ENCODE measurements at places on chromosomes 7 and 10. TPM values are rescaled to one million over a fixed set of nuclear protein-coding genes. Genes with fewer than 3 reads are reported as not detected.
A peak's percentile ranks its signal among the peaks of the same experiment; 100 is the strongest.

- no peaks in the 10 kb centered on the region for H3K4me1 ChIP-seq
- DNase-seq, result no peak
- H3K36me3 ChIP-seq, result no peaks in the 10 kb centered on the region
- H3K4me3 ChIP-seq, result no peak overlapping the region
- no peaks in the 10 kb centered on the region for H3K27me3 ChIP-seq
- H3K27ac ChIP-seq, result no peak overlapping the region
Measured at GRCh38 chr10:63240807-63241206, 107.7 kb downstream of the NRBF2 start.

ZC3HAV1L gene
- polyA plus RNA-seq, result 10.4 TPM

SPDYE11 gene
- polyA plus RNA-seq, result 0.36 TPM

ANK3 gene
- 159 TPM for polyA plus RNA-seq

APBB1IP gene
- 20.4 TPM for polyA plus RNA-seq

CFAP43 gene
- 15.7 TPM for polyA plus RNA-seq

- H3K4me3 ChIP-seq, result no peak overlapping the region
- DNase-seq, result peak; percentile 74
- no peaks in the 10 kb centered on the region for H3K27me3 ChIP-seq
- H3K4me1 ChIP-seq, result no peaks in the 10 kb centered on the region
- H3K36me3 ChIP-seq, result no peaks in the 10 kb centered on the region
Measured at GRCh38 chr10:60224066-60224705, 165.5 kb downstream of the ANK3 start.

DNA sequence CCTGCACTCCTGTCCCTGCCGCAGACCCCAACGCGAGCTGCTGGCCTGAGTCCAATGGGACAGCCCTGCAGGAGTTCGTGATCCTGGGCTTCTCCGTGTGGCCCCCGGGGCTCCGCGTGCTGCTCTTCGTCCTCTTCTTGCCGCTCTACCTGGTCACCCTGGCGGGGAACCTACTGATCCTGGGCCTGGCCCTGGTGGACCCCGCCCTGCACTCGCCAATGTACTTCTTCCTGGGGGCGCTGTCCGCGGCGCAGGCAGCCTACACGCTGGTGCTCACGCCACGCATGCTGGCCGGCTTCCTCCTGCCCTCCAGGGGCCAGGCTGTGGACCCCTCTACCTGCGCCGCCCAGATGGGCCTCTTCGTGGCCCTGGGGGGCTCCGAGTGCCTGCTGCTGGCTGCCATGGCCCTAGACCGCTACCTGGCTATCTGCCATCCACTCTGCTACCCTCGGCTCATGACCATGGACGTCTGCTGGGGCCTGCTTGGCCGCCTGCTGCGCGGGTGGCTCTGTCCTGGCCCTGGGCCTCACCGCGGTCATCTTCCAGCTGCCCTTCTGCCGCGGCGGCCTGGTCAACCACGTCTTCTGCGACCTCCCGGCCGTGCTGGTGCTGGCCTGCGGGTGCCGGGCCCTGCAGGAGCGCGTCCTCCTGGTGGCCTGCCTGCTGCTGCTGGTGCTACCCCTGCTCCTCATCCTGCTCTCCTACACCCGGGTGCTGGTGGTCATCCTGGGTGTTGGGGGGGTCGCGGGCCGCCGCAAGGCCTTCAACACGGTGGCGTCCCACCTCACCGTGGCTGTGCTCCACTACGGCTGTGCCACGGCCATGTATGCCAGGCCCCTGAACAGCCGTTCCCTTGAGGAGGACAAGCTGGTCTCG is 71.7 kb downstream of the RBAK start:
- no peaks in the 10 kb centered on the region for H3K4me1 ChIP-seq
- no peak for DNase-seq
- no peaks in the 10 kb centered on the region for H3K36me3 ChIP-seq
- H3K27me3 ChIP-seq, result no peaks in the 10 kb centered on the region
- H3K27ac ChIP-seq, result no peak overlapping the region
- no peak overlapping the region for H3K4me3 ChIP-seq

DNA sequence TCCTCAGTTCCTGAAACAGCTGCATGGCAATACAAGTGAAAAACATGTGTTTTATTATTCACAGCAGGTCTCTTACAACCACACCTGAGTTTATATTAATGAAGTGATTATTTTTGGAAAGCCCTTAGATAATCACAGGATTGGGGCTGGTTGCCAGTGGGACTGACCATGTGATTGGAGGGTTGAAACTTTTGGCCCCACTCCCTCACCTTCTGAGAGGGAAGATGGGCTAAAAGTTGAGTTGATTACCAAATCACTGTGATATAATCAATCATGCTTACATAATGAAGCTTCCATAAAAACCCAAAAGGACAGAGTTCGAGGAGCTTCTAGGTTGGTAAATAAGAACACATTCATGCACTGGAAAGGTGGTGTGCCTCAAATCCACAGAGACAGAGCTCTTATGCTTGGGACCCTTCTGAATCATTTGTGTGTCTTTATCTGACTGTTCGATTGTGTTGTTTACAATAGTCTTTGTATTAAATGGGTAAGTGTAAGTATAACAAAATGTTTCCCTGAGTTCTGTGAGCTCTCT is 393.9 kb downstream of the RPS24 start:
- no peak overlapping the region for H3K27ac ChIP-seq
- H3K27me3 ChIP-seq, result no peaks in the 10 kb centered on the region
- no peaks in the 10 kb centered on the region for H3K36me3 ChIP-seq
- no peak overlapping the region for H3K4me3 ChIP-seq
- peaks cover under 1% of the 10 kb centered on the region for H3K4me1 ChIP-seq

DNA sequence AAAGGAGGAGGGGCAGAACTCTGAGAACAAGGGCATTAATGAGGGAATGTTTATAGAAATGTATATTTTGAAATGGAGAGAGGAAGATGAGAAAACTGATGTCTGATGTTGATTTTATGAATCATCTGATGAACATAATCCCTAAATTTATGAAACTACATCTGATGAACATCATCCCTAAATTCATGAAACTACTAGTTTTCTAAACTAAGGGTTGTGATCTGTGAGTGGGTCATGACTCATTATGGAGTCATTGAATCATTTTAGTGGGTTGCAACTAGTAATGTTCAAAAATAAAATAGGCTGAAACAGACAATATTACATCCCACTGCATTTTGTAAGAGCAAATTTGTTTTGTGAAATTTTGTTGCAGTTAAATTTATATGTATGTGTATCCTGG is 442.6 kb upstream of the TEX47 start:
- DNase-seq, result no peak
- no peaks in the 10 kb centered on the region for H3K4me1 ChIP-seq
- H3K4me3 ChIP-seq, result no peak overlapping the region
- H3K27ac ChIP-seq, result no peak overlapping the region
- H3K36me3 ChIP-seq, result no peaks in the 10 kb centered on the region

WEE2 gene
- polyA plus RNA-seq, result 0.53 TPM

- no peaks in the 10 kb centered on the region for H3K27me3 ChIP-seq
- no peaks in the 10 kb centered on the region for H3K4me1 ChIP-seq
- no peak for DNase-seq
- no peaks in the 10 kb centered on the region for H3K36me3 ChIP-seq
- no peak overlapping the region for H3K27ac ChIP-seq
Measured at GRCh38 chr10:69994262-69994661, 58.4 kb upstream of the MACROH2A2 start.

- H3K27me3 ChIP-seq, result no peaks in the 10 kb centered on the region
- H3K4me3 ChIP-seq, result no peak overlapping the region
- peaks cover 50% of the 10 kb centered on the region for H3K36me3 ChIP-seq
- no peak for DNase-seq
- no peak overlapping the region for H3K27ac ChIP-seq
Measured at GRCh38 chr10:132659206-132660091, 121.9 kb downstream of the INPP5A start.

DNA sequence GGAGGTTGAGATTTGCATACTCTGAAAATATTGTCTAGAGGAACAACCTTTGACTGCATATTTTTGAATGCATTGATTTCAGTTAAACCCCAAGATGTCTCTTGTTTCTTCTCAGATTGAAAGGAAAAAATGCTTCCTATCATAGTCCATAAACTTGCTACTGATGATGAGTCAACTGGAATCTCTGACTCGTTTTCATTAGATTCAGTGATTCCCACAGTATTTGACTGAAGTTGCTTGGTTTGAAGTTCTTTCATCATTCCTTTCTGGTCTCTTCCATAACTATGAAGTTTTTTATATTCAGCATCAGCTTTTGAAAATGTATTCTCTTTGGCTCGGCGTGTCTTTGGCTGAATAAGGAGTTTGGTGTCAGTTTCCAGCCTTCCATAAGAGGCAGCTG is 10.7 kb downstream of the PEX1 start:
- no peak overlapping the region for H3K27ac ChIP-seq
- H3K27me3 ChIP-seq, result no peaks in the 10 kb centered on the region
- peaks cover 16% of the 10 kb centered on the region for H3K36me3 ChIP-seq

DNA sequence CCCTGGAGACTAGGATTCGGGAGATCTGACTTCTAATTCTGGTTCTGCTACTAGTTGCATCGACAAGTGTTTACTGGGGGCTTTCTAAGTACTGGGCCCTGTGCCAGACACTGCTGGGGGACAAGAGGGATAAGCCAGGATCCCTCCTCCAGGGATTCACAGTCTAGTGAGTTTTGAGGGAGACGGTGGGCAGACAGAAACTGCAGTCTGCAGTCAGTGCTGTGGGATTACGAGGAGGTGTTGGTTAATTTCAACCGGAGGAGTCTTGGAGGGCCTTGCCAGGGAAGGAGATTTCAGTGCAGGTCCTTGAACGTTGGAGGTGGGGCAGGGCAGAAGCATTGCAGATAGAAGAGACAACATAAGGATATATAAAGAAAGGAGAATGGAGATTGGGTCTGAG is 3.5 kb upstream of the KCNH2 start:
- no peaks in the 10 kb centered on the region for H3K27me3 ChIP-seq
- H3K36me3 ChIP-seq, result no peaks in the 10 kb centered on the region
- peaks cover 65% of the 10 kb centered on the region for H3K4me1 ChIP-seq
- no peak overlapping the region for H3K4me3 ChIP-seq

GRCh38 chr7:2299131-2299829 is 15.0 kb downstream of the SNX8 start:
- DNase-seq, result no peak
- H3K27me3 ChIP-seq, result no peaks in the 10 kb centered on the region
- no peak overlapping the region for H3K27ac ChIP-seq
- H3K4me1 ChIP-seq, result peaks cover 4% of the 10 kb centered on the region
- no peaks in the 10 kb centered on the region for H3K36me3 ChIP-seq
- no peak overlapping the region for H3K4me3 ChIP-seq

DNA sequence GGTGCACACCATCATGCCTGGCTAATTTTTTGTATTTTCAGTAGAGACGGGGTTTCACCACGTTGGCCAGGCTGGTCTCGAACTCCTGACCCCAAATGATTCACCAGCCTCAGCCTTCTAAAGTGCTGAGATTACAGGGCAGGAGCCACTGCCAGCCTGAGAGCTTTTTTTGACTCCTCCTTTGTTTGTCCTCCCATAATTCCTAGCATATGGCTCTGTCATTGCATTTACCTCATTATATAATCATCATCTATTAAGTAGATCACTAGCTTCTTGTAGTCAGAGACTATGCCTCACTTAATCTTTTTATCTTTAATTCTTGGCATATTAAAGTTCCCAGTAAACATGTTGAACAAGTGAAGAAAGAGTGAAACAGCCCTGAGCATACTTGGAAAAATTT is 82.1 kb downstream of the CPEB3 start:
- no peak overlapping the region for H3K4me3 ChIP-seq
- no peak for DNase-seq
- no peaks in the 10 kb centered on the region for H3K4me1 ChIP-seq
- no peaks in the 10 kb centered on the region for H3K27me3 ChIP-seq
- no peak overlapping the region for H3K27ac ChIP-seq
- H3K36me3 ChIP-seq, result no peaks in the 10 kb centered on the region

GRCh38 chr7:136136906-136137454 is 159.8 kb upstream of the MTPN start:
- peak; percentile 16 for DNase-seq
- no peaks in the 10 kb centered on the region for H3K36me3 ChIP-seq
- no peak overlapping the region for H3K27ac ChIP-seq
- no peaks in the 10 kb centered on the region for H3K27me3 ChIP-seq
- H3K4me3 ChIP-seq, result no peak overlapping the region
- H3K4me1 ChIP-seq, result no peaks in the 10 kb centered on the region

DNA sequence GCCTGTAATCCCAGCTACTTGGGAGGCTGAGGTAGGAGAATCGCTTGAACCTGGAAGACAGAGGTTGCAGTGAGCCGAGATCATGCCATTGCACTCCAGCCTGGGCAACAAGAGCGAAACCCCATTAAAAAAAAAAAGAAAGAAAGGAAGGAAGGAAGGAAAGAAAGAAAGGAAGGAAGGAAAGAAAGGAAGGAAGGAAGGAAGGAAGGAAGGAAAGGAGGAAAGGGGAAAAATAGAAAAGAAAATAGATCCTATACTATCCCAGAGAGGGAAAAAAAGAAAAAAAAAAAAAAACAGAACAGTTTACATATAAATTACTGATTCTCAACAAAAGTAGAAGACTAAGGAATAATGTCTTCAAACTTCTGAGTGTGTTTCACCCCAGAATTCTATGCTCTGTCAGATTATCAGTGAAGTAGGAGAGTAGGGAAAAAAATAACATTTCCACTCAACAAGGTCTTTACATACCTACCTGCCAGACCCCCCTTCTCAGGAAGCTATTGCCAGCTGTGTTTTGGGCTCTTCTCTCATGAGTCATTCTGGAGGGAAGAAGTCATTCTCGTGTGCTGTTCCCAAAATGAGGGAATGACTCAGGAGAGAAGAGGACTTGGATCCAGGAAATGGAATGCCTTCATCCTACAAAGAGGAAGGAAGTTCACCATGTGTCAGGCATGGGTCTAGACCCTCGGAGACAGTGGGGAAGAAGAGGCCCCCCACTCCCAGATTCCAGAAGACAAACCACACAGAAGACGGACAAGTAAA is 20.9 kb downstream of the RGS10 start:
- H3K4me3 ChIP-seq, result no peak overlapping the region
- peaks cover 2% of the 10 kb centered on the region for H3K4me1 ChIP-seq
- no peaks in the 10 kb centered on the region for H3K36me3 ChIP-seq
- no peak for DNase-seq
- H3K27ac ChIP-seq, result no peak overlapping the region
- H3K27me3 ChIP-seq, result no peaks in the 10 kb centered on the region

ANKRD61 gene
- polyA plus RNA-seq, result 2.1 TPM

- H3K4me3 ChIP-seq, result no peak overlapping the region
- DNase-seq, result no peak
- peaks cover 23% of the 10 kb centered on the region for H3K4me1 ChIP-seq
- H3K27me3 ChIP-seq, result peaks cover 20% of the 10 kb centered on the region
- H3K27ac ChIP-seq, result no peak overlapping the region
Measured at GRCh38 chr7:382043-382400, 92.1 kb downstream of the FOXL3 start.

DNA sequence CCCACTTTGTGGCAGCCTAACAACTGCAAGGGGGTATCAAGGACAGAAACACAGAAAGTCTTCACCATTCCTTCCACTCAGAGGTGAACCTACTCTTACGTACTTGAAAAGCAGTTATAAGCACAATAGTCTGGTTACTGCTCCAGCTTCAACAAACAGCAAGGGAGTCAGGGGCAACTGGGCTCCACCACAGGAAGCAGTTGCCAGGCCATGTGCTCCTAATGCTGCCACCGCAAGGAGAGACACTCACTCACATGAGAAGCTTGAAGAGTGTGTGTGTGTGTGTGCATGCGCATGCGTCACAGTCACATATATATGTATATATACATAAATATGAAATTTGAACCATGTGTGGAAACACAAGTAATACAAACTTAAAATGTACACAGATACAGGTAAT is 65.5 kb downstream of the GRB10 start:
- H3K27ac ChIP-seq, result no peak overlapping the region
- H3K36me3 ChIP-seq, result peaks cover 6% of the 10 kb centered on the region
- no peak overlapping the region for H3K4me3 ChIP-seq
- peaks cover 14% of the 10 kb centered on the region for H3K4me1 ChIP-seq

BTBD16 gene
- 1.8 TPM for polyA plus RNA-seq

RBM20 gene
- polyA plus RNA-seq, result 2.2 TPM

GRCh38 chr7:115116773-115117715 is 195.2 kb downstream of the MDFIC start:
- H3K27me3 ChIP-seq, result no peaks in the 10 kb centered on the region
- no peak overlapping the region for H3K27ac ChIP-seq
- H3K4me3 ChIP-seq, result no peak overlapping the region
- no peaks in the 10 kb centered on the region for H3K4me1 ChIP-seq
- no peaks in the 10 kb centered on the region for H3K36me3 ChIP-seq
